ENCODE measurements at places on chromosomes 1 and 21. TPM values are rescaled to one million over a fixed set of nuclear protein-coding genes. Genes with fewer than 3 reads are reported as not detected.

ALX3 gene
- total RNA-seq, result not detected

EDN2 gene
- total RNA-seq, result not detected

TACSTD2 gene
- not detected for total RNA-seq

SLC27A3 gene
- total RNA-seq, result 10.8 TPM

PRAMEF17 gene
- not detected for total RNA-seq

ASAP3 gene
- total RNA-seq, result 53.5 TPM

OXCT2 gene
- 0.37 TPM for total RNA-seq

TRIM58 gene
- 5.2 TPM for total RNA-seq

PRELP gene
- total RNA-seq, result not detected

DENND2C gene
- total RNA-seq, result 0.54 TPM

PRAMEF6 gene
- total RNA-seq, result not detected
